Amniotic stem cell (primary cell): ENCODE measurements at places on chromosomes 3 and 15.

GRCh38 chr3:13114811-13115575 is 41.8 kb upstream of the IQSEC1 start:
- no peak for DNase-seq

DNA sequence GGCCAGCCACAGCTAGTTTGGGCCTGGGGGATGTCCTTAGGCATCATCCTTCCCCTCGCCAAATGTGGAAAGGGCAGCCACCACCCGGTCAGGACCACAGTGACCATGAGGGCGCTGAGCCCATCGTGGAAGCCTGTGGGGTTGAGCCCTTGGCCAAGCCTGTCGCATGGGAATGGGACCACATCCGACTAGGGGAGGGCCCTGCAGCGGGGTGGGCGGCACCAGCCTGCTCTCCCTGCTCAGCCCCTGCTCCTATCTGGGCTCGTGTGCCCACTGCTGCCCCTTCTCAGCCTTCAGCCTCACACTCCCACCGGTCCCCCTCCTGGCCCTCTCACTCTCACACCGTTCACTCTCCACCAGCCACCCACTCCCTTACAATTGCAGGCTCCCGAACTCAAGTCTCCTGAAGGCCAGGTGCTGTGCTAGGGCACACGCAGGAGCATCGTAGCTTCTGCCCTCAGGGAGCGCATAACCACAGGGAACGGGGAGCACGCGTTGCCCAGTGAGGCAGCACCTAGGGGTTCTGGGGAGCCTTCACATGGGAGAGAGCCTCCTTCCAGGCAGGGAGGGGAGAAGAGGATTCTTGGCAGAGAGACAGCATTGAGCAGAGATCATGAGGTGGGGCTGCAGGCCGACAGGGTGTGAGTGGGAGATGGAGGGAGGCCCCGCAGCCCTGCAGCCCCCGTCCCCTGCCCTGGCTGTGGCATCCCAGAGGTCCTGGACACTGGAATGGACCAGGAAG is 26.1 kb downstream of the LOXL1 start:
- DNase-seq, result no peak

- DNase-seq, result no peak
These were observed 35.6 kb downstream of the APBA2 start for GRCh38 chr15:28921336-28921735.

DNA sequence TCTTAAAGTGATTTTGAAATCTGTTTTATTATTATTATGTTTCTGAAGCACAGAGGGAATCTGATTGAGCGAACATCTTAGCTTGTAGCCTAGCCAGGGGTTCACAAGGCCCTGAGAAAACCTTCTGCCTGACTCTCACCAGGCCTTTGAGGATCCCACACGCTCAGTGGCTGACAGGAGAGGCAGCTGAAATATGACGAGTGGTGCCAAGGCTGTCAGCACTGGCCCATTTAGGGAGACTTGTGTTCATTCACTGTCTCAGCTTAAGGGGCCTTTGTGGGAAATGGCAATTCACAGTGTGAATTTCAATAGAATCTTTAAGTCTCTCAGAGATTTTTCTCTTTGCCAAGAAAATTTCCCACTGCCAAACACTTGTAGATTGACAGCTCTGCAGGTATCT is 770.9 kb downstream of the TUSC7 start:
- no peak for DNase-seq

GRCh38 chr3:74537164-74537563 is 77.3 kb downstream of the CNTN3 start:
- DNase-seq, result no peak

- DNase-seq, result no peak
These were observed 27.9 kb downstream of the LNP1 start for GRCh38 chr3:100429187-100429716.

DNA sequence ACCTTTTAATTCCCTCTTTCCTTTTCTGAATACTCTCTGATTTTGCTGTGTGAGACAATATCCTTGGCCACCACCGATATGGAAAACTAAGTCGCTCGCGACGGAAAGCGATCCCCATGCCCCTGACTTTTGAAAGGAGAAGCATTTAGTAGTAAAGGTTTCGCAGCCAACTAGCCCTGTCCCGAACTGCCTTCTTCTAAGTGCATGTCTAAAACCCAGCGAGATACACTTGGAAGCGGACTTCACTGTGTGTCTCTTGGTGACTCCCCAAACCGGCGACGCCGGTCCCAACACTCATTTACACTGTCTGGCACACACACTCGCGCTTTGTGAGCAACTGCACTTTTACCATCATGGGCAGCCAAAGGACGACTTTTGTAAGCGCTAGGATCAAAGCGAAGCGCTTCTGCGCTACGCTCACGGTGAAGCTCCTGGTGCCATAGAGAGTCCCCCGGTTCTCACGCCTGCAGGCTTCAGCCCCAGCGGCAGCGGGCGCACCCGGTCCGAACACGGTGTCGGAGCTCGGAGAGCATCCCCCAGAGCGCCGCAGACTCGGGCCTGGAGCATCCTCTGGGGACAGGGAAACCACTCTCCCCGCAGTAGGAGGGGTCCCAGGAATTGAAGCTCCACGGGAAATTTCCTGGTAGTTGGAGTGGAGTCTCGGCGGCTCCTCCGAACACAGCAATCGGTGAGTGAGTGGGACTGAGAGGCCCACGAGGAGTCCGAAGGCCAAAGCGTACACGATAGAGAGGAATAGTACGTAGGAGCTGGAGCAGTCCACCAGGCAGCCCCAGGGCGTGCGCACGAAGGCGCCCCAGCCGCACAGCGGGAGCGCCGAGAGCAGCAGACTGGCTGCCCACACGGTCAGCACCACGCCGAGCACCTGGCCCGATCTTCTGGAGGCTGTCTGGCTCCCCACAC is 1.4 kb downstream of the GPR149 start:
- DNase-seq, result no peak

- no peak for DNase-seq
These were observed 39.5 kb downstream of the BTLA start for GRCh38 chr3:112459750-112460149.

DNA sequence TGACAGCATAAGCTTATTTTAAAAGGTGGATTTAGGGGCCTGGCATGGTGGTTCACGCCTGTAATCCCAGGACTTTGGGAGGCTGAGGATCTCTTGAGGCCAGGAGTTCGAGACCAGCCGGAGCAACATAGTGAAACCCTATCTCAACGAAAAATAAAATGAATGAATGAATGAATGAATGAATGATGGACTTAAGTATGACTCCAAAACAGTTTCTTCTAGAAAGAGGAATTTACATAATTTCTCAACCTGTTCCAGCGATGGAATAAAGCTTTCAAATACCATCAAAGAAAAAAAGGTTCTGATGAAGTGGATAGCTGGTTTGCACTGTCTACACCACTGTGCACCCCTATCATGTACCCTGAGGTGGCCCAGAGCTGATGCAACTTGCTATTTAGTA is 20.1 kb upstream of the NR2C2 start:
- DNase-seq, result no peak

DNA sequence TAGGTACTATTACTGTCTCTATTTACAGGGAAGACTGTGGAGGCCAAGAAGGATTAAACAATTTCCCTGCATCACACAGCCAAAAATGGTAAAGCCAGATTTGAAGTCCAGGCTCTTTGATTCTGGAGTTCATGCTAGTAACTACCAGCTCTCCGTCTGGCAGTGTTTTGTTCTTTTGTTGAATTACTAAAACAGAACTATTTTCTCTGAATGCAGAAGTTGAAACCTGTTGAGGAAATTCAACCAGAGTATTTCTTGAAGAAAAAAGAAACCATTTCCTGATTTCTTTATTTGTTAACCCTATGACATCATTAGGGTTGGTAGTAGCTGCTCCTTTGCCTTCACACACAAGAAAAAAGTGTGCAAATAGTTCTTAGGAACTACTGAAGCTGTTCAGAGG is 34.3 kb downstream of the CRTC3 start:
- no peak for DNase-seq
